ENCODE measurements at places on chromosomes 16 and 17.
A peak's percentile ranks its signal among the peaks of the same experiment; 100 is the strongest.

DNA sequence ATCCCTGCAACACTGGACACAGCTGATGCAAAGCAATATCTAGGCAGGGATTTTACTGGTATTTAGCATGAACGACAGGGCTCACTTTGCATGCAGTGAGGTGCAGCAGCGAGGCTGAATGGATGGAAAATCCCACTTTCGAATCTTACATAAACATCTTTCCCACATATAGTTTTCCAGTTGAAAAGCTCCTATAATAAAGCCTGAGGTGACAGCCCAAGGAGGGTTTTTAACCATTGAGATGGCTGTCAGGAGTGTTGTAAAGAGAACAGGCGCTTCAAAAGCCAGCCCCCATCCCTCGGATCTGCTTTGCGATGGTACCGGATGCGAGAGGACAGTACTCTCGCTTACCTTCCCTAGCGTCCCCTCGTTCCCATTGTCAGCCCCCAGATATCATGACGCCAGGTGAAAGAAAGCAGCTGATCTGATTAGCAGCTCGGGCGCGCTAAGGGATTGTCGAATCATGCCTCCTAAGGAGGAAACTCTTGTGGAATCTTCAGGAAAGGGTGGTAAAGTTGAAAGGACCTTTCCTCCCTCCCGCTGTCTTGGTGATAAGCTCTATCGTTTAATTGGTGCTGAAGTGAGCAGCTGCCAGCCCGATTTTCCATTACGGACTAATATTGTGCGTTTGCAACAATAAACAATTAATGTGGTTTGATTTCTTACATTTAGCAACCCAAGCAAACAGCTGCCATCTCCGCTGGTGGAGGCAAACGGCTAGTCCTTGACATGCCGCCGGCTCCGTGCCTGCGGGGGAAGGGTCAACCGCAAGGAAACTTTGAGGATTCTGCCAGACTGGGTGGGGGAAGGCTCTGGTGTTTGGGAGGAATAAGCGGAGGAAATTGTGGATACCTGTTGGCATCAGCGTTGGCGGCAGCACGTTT lies 1.8 kb downstream of the CDH8 start:
- DNase-seq: peak; percentile 63

DNA sequence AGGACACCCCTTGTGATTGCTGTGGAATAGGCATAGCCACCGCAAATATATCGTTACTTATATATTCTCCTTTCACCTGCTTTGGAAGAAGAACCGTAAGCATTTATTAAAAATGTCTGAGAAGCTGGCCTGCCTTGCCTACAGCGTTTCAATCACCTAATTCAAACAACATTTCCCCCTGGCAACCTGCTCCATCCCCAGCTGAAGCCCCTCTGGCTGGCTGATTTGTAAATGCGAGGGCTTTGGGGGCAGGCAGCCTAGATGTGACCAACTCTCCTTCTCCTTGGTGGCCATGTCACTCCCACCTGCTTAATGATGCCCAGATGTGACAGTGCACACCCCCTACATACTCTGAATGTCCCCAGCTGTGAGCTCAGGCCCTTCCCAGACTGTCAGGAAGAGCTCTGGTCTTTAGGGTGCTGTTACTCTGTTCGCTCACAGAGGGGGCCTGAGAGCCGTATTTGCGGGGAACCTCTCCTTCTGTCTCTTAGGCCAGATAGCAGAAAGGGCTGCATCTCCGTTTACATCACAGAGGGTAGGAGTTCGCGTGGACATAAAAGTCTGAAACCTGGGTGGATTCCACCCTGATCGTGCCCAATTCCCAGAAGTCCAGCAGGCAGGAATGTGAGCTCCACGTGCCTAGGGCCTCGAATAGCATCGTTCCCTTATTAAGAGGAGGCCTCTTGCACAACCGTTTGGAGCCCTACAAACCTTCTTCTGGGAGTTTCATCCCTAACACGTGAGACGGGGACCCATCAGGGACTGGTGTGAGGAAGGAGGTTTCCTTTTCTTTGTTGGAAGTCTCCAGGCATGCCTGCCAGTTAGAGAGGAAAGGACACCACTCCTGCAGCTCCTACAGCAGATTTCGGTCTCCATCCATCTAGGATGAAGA lies 2.4 kb upstream of the SDK2 start:
- peak; percentile 74 for DNase-seq

DNA sequence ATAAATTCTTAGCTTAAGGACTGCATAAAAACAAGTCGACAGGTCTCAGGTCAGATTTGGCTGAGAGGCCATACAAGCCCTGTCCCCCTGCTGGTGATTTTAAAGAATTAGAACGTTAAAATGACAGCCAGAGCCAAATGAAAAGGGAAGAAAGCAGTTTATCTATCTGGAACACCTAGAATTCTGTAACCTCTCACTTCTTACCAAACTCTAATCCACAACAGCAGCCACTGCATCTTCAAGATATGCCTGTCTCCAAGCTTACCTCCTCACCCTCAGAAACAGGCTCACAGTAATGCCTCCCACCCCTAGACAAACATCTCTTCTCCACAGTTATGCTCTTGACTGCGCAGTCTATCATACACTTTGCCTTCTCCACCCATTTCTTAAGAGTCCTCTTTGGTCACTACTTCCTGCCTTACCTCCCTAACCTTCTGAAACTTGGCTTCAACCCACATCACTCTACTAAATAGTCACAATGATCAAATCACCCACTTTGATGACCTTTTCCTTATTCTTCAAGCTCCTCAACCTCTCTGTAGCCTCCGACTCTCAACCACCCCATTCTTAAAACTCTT lies 14.2 kb downstream of the ANKFY1 start:
- no peak for DNase-seq

DNA sequence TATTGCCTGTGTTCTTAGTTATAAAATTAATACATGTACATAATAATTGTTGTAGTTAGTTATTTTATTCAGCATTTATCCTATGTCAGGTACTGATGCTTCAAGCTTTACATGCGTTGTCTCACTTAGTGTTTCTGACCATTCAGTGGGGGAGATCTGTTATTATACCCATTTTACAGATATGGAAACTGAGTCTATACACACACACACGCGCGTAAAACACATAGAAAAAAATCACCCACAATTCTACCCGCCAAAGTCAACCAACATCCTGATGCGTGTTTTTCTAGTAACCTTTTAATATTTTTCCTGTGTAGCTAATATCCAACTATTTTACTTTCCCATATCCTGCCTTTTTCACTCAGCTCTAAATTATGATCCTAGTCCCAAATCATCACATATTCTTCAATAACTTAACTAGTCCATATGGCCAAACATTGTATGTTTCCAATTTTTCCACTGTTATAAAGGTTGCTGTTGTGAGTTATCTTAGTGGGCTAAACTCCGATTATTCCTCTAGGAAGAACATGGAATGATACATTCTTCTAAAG lies 48.4 kb downstream of the BMERB1 start:
- DNase-seq: no peak

DNA sequence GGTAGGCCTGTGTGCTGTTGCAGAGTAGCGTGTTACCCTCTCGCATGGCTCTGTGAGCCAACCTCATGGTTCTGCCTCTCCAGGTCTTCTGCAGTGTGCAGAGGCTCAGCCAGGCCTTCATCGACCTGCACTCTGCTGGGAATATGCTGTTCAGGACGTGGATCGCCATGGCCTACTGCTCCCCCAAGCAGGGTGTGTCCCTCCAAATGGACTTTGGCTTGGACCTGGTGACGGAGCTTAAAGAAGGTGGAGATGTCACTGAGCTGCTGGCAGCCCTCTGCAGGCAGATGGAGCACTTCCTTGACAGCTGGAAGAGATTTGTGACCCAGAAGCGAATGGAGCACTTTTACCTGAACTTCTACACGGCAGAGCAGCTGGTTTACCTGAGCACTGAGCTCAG lies 75.8 kb upstream of the ENDOV start:
- DNase-seq: no peak

GRCh38 chr16:50671644-50672260 lies 9.4 kb downstream of the SNX20 start:
- DNase-seq: no peak

DNA sequence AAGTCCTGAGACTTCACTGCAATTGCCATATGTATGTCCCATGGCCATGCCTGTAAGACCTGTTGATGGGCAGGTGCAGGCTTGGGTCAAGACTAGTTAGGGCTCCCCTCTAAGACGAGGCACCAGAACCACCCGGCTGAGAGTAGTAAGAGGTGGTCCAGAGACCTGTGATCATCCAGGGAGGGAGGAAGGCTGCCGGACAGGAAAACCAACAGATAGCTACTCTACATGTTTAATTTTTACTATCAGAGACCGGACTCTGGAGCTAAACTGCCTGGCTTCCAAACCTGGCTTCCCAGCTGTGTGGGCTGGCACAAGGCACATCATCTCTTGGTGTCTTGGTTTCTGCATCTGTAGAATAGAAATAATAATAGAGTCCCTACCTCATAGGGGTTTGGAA lies 73.0 kb downstream of the ERCC4 start:
- DNase-seq: no peak

- DNase-seq: no peak
Observed at GRCh38 chr16:81480606-81481206, 36.1 kb downstream of the CMIP start.

DNA sequence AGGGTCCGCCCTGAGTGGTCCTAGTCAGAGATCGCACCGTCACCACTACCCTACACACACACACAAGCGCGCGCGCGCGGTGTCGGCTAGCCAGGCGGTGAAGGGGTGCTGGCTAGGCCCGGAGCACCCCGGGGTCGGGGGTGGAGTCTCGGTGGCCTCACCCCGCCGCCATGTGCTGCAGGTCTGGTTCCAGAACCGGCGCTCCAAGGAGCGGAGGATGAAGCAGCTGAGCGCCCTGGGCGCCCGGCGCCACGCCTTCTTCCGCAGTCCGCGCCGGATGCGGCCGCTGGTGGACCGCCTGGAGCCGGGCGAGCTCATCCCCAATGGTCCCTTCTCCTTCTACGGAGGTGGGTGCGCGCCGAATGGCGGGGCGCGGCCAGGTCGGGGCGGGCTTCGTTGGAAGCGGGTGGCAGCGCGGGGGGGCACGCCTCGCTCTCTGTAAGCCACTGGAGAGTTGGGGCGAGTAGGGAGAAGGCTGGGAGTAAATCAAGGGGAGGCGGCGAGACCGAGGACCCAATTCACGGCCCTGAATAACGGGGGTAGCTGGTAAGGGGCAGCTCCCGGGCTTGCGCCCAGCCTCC lies 4.8 kb downstream of the LHX1 start:
- peak; percentile 72 for DNase-seq

DNA sequence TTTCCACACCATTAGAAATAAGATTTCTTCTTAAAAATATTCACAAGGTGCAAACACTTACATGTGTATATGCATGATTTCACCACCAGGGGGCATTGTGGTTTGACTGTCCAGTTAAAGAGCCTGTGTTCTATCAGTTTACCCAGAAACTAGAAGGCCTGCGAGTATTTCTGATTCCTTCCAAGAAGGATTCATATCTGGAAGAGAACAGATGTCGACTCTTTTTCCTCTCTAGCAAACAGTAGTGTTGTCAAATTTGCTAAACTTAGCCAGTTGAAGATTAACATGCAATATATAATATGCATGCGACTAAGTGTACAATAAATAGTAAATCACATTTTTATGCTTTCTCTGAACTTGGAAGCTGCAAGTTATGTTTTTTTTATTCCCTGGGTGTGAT lies 404.1 kb downstream of the WWOX start:
- peak; percentile 53 for DNase-seq

- DNase-seq: no peak
Observed at GRCh38 chr16:48101069-48101674, 54.6 kb downstream of the ABCC12 start.

DNA sequence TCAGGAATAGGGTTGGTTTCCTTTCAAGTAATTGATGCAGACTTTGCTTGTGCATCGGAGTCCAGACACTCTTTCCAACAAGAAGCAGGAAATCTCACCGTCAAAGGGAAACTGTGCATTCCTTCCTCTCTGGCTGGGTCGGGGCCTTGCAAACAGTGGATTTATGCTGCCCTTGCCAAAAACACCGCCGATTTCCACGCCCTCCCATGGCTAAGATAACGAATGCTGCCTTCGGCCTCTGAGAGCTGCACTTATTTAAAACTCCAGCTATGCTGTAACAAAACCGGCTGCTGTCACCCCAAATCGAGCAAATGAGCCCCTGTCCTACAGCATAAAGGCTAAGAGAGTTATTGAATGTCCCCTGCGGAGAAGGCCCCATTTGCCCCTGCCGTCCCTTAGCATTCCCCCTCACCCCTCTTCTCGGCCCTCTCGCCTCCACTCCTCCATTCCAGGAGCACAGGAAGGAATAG lies 275.5 kb upstream of the IRX5 start:
- DNase-seq: peak; percentile 51

DNA sequence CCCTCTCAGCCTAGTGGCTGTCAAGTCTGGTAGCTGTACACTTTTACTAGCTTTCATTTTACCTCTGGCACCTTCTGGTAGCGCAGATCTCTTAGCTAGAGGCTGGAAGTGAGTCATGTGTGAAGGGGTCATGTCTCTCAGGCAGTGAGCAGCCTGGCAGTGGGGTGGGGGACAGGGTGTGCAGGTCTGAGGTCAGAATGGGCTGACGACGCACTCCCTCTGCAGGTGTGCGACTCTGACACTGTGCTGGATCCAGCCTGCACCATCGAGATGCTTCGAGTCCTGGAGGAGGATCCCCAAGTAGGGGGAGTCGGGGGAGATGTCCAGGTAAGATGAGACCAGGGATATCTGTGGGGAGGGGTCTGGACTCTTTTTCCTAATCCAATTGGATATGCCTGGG lies 7.8 kb downstream of the HAS3 start:
- no peak for DNase-seq

DNA sequence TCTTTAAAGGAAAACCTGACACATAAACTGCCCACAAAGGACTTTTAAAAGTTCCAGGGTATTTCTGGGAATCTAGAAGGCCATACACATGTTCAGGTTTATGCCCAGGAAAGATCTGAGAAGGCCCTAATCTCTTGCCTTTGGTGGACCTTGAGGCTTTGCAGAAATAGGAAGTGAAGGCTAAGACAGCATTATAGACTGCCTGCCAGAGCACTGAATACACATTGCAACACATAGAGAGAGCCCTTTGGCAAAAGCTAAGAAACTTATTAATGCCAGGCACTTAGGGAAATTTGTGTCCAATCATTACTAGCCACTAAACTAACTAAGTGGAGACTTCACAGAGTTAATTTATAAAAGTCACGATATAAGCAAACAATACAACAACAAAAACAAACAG lies 70.4 kb downstream of the MMD start:
- DNase-seq: no peak

- no peak for DNase-seq
Observed at GRCh38 chr16:61887903-61888302, 148.3 kb downstream of the CDH8 start.

GRCh38 chr16:24685539-24686432 lies 43.7 kb upstream of the TNRC6A start:
- peak; percentile 86 for DNase-seq

DNA sequence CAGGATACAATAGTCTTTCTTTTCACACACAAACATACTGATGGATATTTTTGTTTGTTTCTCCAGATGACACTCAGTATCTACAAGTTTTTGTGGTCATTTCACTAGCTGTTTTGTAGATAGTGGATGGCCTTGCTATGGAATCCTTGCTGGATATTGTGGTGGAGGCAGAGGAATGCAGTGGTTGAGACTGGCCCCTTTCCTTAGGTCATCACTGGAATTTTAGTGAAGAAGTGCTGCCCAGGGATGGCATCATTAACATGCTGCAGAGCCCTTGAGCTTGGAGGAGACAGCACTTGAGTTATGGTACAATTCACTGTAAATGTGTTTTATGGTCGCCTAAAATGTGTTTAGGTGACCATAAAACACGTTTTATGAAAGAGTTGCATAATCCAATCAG lies 455.9 kb upstream of the HSBP1 start:
- DNase-seq: no peak

- DNase-seq: no peak
Observed at GRCh38 chr17:74262601-74263000, 11.4 kb upstream of the DNAI2 start.

GRCh38 chr17:47718634-47719405 lies 14.2 kb upstream of the TBX21 start:
- DNase-seq: no peak

GRCh38 chr16:74871608-74872007 lies 97.0 kb upstream of the FA2H start:
- DNase-seq: no peak

Data from retina (tissue), 1 donor.